ENCODE measurements at places on chromosomes 4 and X.

GRCh38 chr4:135256111-135256510 lies 1054.5 kb upstream of the PABPC4L start:
- no peak for DNase-seq

- no peak for DNase-seq
Measured at GRCh38 chrX:94041881-94042280, 367.9 kb downstream of the FAM133A start.

GRCh38 chr4:83011689-83012199 lies 1.1 kb upstream of the LIN54 start:
- DNase-seq = no peak

DNA sequence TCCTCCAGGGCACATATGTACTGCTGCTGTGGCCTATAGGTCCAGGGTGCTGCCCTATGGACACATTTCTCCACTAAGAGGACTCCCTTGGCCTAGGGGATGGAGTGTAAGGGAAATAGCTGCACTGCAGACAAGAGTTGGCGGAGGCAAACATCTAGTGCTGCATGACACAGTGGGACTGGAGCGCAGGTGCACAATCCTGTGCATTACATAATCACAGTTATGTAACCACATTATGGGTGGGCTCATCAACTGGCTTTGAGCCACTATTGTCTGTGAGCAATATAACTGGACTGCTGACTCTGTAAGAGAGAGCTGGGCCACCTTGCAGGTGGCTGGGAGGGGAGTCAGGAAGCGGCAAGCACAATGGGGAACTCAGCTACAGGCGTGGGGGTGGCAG lies 3.2 kb upstream of the TIGD2 start:
- DNase-seq = no peak

DNA sequence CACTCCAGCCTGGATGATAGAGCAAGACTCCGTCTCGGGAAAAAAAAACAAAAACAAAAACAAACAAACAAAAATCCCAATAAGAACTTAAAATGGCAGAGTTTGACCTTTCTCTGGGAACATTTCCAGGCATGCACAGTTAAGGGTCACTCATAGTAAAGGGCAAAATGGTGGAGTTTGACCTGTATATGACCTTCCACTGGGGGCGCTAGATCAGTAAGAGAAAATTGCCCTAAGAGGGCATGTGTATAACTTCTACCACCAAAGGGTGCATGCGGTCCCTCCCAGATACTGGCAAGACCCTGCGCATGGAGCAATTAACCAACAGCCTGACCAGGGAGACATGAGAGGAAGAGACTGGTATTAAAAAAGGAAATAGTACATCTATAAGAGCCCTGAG lies 177.2 kb downstream of the MOSPD2 start:
- no peak for DNase-seq

GRCh38 chrX:95662200-95662599 lies 1022.4 kb upstream of the DIAPH2 start:
- DNase-seq = no peak

GRCh38 chr4:154471526-154472331 lies 19.9 kb downstream of the DCHS2 start:
- no peak for DNase-seq

DNA sequence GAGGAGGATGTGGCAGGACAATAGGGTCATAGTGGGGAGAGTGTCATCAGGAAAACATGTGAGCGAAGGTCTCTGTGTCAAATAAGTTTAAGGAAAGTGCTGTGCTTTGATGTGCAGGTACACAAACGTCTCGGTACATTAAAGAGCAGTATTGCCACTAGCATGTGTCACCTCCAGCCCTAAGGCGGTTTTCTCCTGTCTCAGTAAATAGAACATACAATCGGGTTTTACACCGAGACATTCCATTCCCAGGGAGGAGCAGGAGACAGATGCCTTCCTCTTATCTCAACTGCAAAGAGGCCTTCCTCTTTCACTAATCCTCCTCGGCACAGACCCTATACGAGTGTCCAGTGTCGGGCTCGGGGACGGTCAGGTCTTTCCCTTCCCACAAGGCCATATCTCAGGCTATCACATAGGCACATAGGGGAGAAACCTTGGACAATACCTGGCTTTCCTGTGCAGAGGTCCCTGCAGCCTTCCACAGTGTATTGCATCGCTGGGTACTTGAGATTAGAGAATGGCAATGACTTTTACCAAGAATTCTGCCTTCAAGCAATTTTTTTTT lies 684.5 kb downstream of the PDHA2 start:
- no peak for DNase-seq

DNA sequence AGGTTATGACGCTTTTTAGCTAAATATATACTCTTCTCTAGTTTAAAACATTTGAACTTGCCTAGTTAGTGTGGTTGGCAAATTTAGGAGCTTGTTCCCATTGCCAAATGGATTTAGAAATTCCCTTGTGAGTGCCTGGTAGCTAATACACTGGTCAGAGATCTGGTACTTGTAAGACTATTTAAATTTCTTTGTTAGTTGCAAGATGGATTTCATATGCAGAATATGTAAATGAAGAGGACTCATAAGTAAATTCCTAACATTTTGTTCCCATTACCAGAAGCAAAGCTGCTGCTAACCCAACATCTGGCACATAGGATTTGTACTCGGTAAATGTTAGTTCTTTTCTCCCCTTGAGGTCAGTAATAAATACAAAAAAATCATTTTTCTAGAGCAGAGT lies 56.0 kb upstream of the PGK1 start:
- DNase-seq = no peak

DNA sequence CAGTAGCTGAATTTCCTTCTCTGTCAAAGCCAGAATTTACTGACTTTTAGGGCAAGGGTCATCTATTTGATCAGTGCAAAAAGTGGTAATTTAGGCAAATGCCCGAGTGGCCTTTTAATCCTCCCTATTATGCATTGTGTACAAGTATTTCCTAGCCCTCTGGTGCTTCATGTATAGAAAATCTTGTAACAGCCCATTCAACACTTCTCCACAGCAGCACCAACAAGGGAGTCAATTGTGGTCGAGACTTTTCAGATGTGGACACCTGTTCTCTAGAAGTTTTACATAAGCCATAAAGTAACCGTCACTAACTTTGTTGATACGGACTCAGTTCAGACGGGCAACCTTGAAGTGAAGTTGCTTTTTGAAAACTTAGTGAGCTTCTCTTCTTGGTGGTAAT lies 50.9 kb upstream of the FHDC1 start:
- DNase-seq = no peak

DNA sequence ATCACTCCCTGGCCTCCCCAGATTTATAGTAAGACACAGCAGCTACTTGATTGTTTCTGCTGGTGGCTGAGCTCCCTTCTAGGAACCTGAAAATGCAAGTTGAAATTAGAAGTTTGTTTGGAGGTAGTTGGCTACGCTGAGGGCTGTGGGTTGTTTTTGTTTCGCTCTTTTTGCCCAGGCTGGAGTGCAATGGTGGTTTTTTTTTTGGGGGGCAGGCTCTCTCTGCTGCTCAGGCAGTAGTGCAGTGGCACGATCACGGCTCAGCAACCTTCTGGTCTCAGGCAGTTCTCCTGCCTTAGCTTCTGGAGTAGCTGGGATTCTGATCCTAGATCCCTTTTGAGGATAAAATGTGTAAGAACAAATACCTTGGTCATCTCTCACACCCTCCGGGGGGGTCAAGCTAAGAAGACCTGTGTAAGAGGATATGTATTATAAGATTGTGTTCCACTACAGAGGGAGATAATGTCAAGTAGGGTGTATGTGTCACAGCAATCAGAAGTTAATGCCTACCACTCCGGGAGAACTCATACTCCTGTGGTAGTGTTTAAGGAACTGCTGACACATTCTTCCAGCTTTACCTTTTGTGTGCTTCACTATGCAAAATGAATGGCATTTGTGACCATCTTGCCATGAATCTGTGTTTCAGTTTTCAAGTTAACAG lies 9.7 kb downstream of the JADE1 start:
- no peak for DNase-seq

DNA sequence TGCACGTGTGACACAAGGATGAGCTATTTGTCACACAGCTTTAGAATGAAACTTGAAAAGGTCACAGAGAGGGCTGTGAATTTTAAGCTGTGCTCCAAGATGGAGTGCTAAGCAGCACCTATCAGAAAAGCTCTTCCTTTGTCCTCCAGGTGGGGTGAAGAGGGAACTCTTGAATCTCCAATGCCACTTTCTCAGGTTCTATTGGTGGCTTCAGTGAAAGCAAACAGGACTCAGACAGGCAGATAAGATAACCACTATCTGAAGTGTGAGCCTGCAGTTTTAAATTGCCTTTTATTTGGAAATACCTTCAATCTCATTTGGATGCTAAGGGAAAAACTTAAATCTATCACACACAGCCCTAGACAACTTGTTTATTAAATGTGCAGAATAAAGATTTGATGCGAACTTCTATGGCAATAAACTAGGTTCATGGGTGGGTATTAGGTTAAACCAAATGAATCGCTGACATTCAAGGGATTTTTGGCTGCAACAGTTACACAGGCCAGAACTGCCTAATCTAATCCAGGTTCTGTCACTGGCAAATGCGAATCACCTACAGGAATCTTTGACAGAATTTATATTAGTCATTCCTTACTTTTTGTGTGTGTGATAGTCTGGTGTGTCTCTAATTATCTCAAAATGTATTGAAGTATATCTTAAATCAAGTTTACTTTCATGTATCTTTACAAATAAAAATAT lies 13.6 kb upstream of the PDGFRA start:
- DNase-seq = no peak

DNA sequence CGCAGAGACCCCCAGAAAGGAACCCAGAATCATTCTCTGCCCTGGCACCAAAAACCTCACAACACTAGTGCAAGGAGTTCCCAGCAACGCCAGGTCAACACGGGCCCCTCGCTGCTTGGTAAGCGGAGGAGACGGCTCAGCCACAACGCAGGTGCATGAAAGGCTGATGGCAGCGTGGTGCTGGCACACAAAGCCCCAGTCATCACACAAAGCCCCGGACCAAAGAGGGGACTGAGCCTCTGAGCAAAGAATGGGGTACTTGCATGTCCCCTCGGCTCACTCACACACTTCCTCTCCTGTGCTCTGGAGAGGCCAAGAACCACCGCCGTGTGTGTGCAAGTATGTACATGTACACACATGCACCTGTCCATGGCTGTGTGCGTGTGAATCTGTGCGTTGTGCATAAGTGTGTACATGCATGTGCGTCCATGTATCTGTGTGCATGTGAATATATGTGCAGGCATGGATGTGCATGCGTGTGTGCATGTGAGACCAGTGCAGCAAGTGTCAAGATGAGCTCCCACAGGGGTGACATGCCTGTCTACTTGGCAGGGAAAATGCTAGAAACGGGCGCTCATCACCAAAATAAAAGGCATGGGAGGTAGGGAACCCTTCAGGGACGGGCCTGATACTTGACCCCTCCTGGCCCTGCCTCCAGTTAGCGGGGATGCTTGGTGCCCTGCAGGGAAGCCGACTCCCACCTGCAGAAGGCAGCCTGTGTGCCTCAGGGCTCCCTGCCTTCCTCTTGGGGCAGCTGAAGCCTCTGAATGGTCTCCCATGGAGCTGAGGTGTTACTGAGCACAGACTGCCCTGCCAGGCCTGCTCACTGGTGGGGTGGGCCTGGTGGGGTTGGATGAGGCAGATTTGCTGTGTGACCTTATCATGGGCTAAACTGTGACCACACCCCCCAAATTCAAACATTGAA lies 60.4 kb downstream of the ZFYVE28 start:
- DNase-seq = no peak

GRCh38 chr4:132026816-132027215 lies 1122.3 kb upstream of the PCDH10 start:
- no peak for DNase-seq

- DNase-seq = no peak
Measured at GRCh38 chrX:80578517-80579105, 158.4 kb downstream of the TENT5D start.

GRCh38 chr4:95129821-95130311 lies 372.1 kb downstream of the BMPR1B start:
- peak; percentile 37 for DNase-seq

GRCh38 chrX:31038575-31039326 lies 33.1 kb downstream of the FTHL17 start:
- DNase-seq = no peak

- DNase-seq = no peak
Measured at GRCh38 chr4:77619408-77619807, 13.8 kb downstream of the CXCL13 start.

Data from PC-9 (cell line).